CD4-positive, alpha-beta T cell treated with Interleukin-12 subunit alpha and Interleukin-12 subunit beta, for 1 hour (primary cell): ENCODE measurements at places on chromosomes 5 and 9.

- DNase-seq: no peak
Observed at GRCh38 chr5:179612577-179613459, 10.7 kb downstream of the HNRNPH1 start.

DNA sequence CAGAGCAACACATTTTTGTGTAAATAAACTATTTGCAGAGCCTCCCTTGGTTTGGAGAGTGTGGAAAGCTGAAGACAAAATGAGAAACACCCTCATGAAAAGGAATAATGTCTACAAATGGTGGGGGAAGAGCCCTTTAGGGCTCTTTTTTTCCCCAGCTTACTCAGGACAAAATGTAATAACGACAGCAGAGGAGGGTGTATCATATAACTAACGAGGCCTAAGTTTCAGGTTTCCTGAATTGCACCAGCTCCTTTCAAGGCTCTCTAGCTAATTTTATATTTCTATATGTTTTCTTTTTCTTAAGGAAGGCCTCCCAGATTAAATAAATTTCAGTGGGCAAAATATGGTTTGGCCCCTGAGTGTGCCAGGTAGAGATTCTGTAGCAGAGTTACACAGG lies 116.3 kb downstream of the FEM1C start:
- DNase-seq: no peak

GRCh38 chr9:113220467-113221002 lies 542 bp downstream of the FKBP15 start:
- peak; percentile 20 for DNase-seq

DNA sequence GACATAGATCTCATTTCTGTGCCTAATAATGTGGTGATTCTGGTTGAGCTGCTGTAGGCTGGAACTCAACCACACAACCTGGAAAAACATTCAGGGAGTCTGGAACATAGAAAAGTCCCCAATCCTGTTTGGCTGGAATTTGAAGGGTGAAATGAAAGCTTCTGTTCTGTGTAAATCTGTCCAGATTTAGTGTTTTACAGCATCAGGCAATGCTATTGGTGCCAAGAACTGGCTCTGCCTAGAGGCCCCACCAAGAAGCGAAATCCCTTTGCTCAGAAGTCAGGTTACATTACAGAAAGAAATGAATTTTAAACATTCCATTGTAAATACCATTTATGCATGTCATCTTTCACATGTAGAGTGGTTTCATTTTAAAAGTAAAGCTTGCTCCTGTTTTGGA lies 56.3 kb downstream of the TMEM174 start:
- no peak for DNase-seq

- no peak for DNase-seq
Observed at GRCh38 chr5:150063638-150064037, 22.7 kb downstream of the CSF1R start.

- DNase-seq: peak; percentile 61
Observed at GRCh38 chr9:76403352-76403751, 9.1 kb upstream of the RFK start.
